ENCODE measurements at places on chromosomes 6 and 20. TPM values are rescaled to one million over a fixed set of nuclear protein-coding genes. Genes with fewer than 3 reads are reported as not detected.
A peak's percentile ranks its signal among the peaks of the same experiment; 100 is the strongest.

The HLA-DMA gene
- 12.1 TPM for total RNA-seq

The SPATA25 gene
- 0.42 TPM for total RNA-seq

GRCh38 chr6:35485402-35485877, 11.4 kb downstream of the TEAD3 start:
- peak overlapping the region; percentile 42 for H3K4me3 ChIP-seq
- peaks cover 50% of the 10 kb centered on the region for H3K4me1 ChIP-seq
- peak overlapping the region; percentile 97 for H3K27ac ChIP-seq

The GNRH2 gene
- 0.32 TPM for total RNA-seq

DNA sequence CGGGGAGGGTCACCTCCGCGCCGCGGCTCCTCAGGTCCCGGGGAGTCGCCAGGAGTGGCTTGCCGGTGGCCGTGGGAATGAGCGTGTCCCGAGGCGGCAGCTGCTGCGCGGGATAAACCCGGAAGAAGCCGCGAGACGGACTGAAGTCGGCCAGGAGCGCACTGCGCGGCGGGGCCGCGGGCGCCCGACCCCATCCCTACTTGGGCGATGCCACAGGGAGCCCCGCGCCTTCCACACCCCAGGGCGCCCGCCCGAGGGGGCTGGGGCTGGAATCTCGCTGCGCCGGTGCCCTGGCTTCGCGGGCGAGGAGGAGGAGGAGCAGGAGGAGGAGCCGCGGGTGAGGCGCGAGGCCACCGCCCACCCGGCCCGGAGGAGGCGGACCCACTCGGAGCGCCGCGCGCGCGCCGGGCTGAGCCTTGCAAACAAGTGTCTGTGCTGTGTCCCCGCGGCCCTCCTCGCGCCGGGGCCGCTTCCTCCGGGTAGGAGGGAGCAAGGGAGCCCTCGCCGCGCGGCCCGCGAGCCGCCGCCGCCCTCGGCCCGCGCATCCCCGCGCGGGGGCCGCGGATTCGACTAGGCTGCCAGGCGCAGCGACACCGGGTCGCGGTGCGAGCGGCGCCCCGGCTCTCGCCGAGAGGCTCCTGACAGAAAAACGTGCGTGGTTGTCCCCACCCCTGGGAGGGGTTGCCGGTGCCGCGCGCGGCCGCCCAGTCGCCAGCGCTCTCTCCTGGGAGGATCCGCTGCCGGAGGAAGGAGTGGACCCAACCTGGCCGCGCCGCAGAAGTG, at the start of gene ZDHHC14:
Gene ZDHHC14 (plus strand): TSS at position 412 of the 783 bp plus-strand sequence.
- H3K4me1 ChIP-seq = peaks cover 21% of the 10 kb centered on the region
- H3K4me3 ChIP-seq = peak within 1 kb of the TSS; percentile 86
- H3K27me3 ChIP-seq = no peaks in the 10 kb centered on the region
- peak within 1 kb of the TSS; percentile 84 for H3K27ac ChIP-seq
- no peaks in the 10 kb centered on the region for H3K36me3 ChIP-seq

- no peaks in the 10 kb centered on the region for H3K27me3 ChIP-seq
- no peak for DNase-seq
These were observed 19.9 kb downstream of the CAP2 start for GRCh38 chr6:17413313-17413750.

GRCh38 chr6:69775941-69776340, 20.9 kb downstream of the LMBRD1 start:
- H3K36me3 ChIP-seq = no peaks in the 10 kb centered on the region
- no peaks in the 10 kb centered on the region for H3K27me3 ChIP-seq
- DNase-seq = no peak
- H3K4me3 ChIP-seq = no peak overlapping the region

GRCh38 chr6:138912308-138912707, 75.7 kb downstream of the REPS1 start:
- no peak for DNase-seq
- H3K27me3 ChIP-seq = no peaks in the 10 kb centered on the region
- no peaks in the 10 kb centered on the region for H3K4me1 ChIP-seq

DNA sequence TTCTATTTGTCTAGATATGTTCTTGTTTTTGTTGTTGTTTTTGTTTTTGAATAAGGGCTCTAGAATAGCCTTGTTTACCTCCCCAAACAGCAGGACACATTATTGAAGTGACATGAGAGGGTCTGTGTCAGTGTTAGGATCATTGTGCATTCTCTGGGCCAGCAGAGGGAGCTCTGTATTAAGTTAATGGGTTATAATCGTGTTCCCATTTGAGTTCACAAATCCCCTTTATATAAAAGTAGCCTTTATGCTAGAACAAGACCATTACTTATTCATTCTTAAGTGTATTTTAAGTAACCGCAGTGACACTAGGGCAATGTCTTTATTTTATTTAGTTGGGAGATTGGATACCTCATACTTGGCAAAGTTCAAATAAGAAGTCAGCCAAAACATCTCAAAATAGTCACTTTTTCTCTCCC, 44.8 kb downstream of the STK4 start:
- H3K4me1 ChIP-seq = peaks cover 13% of the 10 kb centered on the region
- no peak overlapping the region for H3K4me3 ChIP-seq
- H3K36me3 ChIP-seq = peaks cover 4% of the 10 kb centered on the region
- DNase-seq = peak; percentile 36
- H3K27me3 ChIP-seq = no peaks in the 10 kb centered on the region
- no peak overlapping the region for H3K27ac ChIP-seq

GRCh38 chr20:3407040-3407770, at the start of gene DNAAF9:
DNAAF9 (minus strand) TSS chr20:3407669; CDS start chr20:3407557, 112 bp downstream.
- H3K4me1 ChIP-seq = peaks cover 5% of the 10 kb centered on the region
- no peaks in the 10 kb centered on the region for H3K27me3 ChIP-seq
- no peaks in the 10 kb centered on the region for H3K36me3 ChIP-seq
- H3K27ac ChIP-seq = peak within 1 kb of the TSS; percentile 58
- peak; percentile 4 for DNase-seq
- peak within 1 kb of the TSS; percentile 65 for H3K4me3 ChIP-seq

DNA sequence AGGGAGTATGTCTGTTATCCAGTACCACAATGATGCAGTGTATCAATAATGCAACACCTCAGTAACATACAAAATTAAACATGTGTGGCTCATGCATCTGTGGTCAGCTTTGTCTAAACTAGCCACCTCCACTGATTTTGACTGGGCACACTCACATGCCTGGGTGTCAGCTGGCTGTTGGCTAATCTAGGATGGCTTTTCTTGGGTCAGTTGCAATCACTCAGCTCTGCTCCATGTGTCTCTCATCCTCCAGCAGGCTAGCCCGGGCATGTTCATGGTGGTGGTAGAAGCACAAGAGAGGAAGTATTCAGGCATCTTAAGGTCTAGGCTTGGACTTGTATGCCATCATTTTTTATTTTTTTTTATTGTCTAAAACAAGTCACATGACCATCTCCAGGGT, 59.3 kb upstream of the JAG1 start:
- no peak for DNase-seq
- H3K36me3 ChIP-seq = no peaks in the 10 kb centered on the region
- H3K4me1 ChIP-seq = peaks cover 10% of the 10 kb centered on the region
- no peak overlapping the region for H3K4me3 ChIP-seq
- H3K27ac ChIP-seq = no peak overlapping the region
